SW 1271 (cell line): ENCODE measurements at places on chromosomes 4 and X.

DNA sequence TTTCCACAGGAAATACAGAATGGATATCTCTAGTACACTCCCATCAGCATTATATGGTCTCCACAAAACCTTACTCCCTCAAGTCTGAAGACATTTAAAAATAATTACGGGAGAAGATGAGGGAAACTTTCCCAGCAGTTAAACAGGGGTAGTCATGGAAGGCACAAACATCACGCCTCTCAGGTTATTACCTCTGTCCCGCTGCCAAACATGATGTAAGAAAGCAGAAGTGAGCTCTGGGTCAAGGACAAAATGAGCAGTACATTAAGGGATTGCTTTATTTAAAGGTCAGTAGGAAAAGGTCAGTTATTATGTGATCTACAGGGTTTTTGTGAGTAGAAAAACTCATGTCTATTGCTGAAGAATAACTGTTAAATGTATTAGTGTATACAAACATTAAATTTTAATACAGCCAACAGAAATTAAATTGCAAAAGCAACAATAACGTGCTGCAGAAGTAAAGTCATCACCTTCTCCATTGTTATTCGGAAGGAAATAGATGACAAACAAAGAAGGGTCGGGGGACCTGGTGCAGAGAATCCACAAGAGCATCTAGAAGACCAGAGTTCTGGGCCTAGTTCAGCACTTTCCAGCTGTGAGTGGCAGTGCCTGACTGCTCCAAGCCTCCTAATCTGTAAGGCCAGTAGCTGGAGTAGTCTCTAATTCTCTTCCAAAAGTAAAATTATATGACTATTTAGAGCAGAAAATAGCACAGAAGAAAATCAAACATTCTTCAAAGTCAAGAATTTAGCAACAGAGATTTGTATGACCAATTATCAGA lies 171.2 kb downstream of the PPP3CA start:
- no peak for DNase-seq

GRCh38 chr4:73978886-73979285 lies 2.9 kb downstream of the PF4 start:
- no peak for DNase-seq

- no peak for DNase-seq
Measured at GRCh38 chr4:82403725-82404124, 26.5 kb downstream of the HNRNPDL start.

DNA sequence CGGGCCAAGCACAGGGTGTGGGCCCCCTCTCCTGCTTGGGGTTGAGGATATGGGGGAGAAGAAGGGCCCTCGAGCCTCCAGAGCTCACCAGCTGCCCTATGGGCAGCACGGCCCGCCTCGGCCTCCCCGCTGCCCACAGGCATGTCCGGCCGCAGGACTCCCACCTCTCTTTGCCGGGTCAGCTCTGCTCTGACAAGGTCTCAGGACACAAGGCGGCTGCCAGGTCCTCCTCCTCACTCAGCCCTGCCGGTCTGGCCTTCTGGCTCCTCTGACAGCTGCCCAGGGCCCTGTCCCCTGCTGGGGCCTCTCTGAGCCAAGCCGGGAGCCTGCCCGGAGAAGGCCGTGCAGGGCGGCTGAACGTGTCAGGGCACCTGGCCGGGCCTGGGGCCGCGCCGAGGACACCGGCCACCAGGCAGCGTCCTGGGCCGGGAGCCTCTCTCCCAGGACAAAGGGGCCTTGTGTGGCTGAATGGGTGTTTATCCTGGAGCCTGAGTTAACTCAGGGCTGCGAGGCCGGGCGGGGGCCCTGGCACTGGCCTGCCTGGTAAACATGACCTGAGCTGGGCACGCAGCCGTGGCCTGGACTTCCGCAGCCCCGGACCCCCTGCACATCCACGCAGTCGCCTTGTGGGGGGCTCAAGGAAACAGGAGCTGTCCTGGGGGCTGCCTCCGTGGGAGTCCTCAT lies 25.7 kb downstream of the TACC3 start:
- DNase-seq: no peak

- no peak for DNase-seq
Measured at GRCh38 chr4:125780164-125780563, 465.4 kb downstream of the FAT4 start.

DNA sequence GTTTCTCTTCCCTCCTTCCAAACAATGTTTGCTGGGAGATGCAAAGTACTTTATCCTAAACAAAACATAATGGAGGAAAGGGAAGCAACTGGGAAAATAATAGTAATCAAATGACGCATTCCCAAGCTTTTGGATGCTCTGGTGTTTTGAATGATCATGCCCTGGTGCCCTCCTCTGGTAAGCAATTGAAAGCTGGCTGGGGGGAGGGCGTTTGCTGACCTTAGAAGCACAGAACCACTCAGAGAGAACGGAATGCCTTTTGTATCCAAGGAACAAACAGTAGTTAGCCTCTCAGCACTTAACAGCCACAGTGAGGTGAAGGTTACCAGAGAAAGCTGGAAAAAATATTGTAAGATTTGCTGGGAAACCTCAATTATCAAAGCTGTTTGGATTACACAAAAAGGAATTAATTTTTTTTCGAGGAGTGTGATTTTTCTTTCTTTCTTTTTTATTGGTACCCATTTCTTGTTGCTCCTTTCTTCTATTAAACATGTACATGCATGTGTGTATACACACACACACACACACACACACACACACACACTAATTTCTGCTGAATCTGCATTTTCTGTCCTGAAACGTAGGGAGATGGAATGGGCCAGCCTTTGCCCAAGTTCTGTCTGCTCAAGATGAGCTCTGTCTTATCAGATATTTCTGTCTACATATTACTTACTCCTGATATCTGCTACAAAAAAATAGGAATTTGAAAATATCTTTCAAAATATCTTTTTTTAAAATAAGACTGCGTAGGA lies 155.8 kb upstream of the IGFBP7 start:
- DNase-seq: no peak

DNA sequence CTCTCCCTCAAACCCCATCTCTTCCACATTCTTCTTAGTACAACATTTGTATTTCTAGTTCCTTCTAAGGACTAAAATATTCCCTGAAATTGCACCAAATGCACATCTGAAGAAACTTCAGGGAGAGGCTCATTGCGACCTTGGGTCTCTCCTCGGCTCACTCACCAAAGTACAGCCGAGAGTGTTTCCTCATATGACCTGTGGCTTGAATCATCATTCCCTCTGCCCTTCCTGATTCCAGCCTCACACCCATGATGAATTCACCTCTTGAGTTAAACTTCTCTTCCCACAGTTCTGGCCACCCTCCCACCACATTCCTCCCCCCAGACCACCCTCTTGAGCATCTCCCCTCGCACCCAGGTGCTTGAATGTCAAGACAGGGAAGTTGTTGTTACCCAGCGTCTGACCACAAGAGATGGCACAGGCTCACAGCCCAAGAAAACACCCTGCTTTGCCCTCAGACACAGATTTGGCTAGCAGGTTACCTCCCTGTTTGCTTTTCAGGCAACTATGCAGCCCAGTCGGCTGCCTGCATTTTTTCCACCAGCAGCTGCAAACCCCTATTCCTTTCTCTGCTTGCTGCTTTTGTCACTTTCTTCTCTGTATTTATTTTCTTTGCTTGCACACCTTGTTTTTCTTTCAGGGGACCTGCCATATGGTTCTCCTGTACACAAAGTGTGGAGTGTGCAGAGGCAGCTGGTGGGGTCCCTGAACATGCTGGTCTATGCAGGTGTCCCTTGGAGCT lies 214.8 kb downstream of the SPATA18 start:
- DNase-seq: no peak

- DNase-seq: no peak
Measured at GRCh38 chr4:114252499-114252898, 273.1 kb upstream of the ARSJ start.

GRCh38 chrX:136063340-136064079 lies 78.3 kb downstream of the SLC9A6 start:
- DNase-seq: no peak

DNA sequence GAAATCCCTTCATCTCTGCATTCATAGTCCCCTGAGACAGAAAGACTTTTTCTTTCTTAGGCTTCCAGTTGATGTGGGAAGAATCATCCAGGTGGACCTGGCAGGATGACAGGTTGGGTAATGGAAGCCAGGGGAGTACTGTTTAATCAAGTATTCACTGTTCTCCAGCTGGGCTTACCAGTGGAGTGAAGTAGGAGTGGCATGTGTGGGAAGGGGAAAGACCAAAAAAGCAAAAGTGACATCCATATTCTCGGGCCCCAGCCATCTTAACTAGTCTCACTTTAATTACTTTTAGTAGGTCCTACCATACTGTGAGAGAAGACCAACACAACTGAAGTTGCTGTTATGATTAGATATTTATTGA lies 18.5 kb downstream of the VSIG4 start:
- DNase-seq: no peak

DNA sequence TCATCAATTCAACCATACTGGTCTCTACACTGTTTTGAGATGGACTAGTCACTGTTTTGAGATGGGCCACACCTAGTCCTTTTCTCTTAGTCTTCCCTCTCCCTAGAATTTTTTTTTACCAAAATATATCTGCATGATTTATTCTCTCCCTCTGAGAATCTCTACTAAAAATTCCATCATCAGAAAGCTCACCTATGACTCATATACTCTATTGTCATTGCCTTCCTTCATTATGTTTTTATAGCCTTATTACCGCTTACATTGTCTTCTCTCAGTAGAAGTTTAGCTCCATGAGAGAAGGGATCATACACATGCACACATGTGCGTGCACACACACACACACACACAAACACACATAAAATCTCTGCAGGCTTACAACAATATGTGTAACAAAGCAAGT lies 303.6 kb downstream of the PCDH10 start:
- no peak for DNase-seq

DNA sequence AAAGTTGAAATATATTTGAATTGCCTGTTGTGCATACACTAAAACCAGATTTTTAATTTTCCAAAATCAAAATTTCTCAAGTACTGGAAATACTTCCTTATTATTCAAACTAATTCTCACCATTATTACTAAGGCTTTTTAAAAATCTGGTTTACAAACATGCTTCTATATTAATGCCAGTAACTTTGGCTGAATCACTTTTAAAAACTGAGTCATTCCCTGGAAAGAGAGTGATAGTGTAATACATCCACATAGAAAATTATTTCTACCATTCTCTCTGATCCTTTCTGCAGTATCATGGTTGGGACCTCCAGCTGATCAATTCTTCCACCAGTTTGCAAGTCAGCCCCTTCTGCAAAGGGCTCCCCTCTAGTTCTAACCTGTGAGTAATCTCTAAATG lies 165.3 kb upstream of the FAM241A start:
- no peak for DNase-seq

- no peak for DNase-seq
Measured at GRCh38 chrX:10554612-10555270, 65.6 kb downstream of the MID1 start.

DNA sequence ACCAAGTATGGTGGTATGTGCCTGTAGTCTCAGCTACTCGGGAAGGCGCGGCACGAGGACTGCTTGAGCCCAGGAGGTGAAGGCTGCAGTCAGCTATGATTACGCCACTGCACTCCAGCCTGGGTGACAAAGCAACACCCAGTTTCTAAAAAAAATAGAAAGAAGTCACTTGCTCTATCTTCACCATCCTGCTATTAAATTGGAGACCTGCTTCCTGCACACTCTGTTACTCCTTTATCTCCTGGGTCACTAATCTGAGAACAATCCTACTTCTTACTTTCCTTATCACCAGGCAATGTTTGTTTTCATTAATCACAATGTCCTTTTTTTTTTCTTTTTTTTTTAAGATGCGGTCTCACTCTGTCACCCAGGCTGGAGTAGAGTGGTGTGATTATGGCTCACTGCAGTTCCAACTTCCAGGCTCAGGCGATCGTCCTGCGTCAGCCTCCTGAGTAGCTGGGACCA lies 16.2 kb downstream of the PRKX start:
- DNase-seq: no peak

GRCh38 chrX:18578546-18578945 lies 93.4 kb downstream of the RS1 start:
- no peak for DNase-seq

GRCh38 chr4:108080747-108081146 lies 88.0 kb downstream of the LEF1 start:
- no peak for DNase-seq

GRCh38 chr4:188680004-188680666 lies 540.9 kb downstream of the TRIML1 start:
- DNase-seq: no peak

- no peak for DNase-seq
Measured at GRCh38 chrX:29067351-29067750, 480.1 kb downstream of the IL1RAPL1 start.
